ENCODE measurements at places on chromosomes 13 and 19.

- no peak for DNase-seq
Observed at GRCh38 chr13:29459813-29460355, 135.6 kb downstream of the SLC7A1 start.

- DNase-seq: no peak
Observed at GRCh38 chr19:8429826-8430225, 14.9 kb upstream of the HNRNPM start.

GRCh38 chr13:105184201-105184600 lies 1351.3 kb downstream of the EFNB2 start:
- no peak for DNase-seq

DNA sequence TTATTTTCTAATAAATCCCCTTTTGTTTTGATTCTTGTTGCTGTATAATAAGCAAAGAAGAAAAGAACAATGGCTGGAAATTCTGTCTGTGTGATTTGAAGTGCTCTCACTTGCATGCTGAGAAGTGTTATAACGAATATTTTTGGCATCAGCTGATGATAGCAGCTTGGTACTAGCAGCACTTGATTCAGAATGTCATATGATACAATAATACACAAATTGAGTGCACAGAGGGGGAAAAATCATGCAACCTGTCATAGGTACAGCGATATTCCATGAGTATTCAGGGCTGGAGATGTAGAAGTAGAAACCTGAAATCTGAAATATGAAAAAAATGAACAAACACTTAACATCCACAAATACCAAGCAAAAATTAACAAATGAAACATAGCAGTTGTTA lies 108.1 kb downstream of the FGF14 start:
- DNase-seq: no peak
